ENCODE measurements at places on chromosomes 6 and 20.

GRCh38 chr6:54559136-54559535 is 250.9 kb downstream of the TINAG start:
- DNase-seq, result no peak

DNA sequence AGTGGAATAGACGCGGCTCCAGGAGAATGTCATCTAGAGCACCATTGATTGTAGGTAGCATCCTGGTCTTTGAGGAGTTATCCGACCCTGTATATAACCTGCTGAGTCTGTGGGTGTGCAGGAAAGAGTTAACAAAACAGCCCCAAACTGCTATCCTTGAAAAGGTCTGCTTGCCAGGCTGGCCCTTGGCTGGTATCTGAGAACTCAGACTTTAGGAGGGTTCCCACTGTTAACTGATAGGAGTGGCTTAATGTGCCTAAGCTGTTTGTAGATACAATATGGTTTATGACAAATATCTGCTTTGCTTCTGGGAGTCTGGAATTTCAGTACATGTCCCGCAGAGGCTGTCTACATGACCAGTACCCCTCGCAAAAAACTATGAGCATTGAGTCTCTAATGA is 27.6 kb upstream of the MCUR1 start:
- no peak for DNase-seq

DNA sequence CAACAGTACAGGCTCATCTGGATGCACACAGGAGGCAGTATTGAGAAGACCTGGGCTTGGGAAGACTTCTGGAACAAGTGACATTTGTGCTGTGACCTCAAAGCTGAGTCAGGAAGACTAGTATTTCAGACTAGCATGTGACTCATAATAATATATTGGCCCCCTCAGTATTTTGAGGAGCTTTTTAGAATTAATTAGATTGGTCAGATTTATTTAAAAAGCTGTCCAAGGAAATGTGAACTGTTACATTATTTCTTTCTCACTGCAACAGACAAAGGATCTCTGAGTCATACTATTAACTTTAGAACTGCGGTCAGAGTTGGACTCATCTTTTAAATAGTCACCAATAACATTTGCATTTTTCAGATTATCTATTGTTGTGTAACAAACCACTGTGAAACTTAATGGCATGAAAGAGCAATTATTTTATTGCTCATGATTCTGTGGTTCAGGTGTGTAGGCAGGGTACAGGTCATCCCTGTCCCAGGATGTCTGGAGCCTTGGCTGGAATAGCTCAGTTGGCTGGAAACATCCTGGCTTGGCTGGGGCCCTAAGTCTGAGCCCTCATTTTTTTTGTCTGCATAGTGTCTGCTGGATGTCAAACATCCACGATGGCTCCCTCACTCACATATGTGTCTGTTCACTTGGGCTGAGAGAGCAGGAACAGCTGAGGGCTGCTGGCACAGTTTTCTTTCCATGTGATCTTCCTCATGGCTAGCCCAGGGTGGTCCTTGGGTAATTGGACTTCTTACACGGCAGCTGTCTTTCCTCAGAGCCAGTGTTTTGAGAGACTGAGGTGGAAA is 46.9 kb downstream of the MAP3K4 start:
- DNase-seq, result no peak

- no peak for DNase-seq
These were observed 51.6 kb downstream of the LAMP5 start for GRCh38 chr20:9565910-9566550.

DNA sequence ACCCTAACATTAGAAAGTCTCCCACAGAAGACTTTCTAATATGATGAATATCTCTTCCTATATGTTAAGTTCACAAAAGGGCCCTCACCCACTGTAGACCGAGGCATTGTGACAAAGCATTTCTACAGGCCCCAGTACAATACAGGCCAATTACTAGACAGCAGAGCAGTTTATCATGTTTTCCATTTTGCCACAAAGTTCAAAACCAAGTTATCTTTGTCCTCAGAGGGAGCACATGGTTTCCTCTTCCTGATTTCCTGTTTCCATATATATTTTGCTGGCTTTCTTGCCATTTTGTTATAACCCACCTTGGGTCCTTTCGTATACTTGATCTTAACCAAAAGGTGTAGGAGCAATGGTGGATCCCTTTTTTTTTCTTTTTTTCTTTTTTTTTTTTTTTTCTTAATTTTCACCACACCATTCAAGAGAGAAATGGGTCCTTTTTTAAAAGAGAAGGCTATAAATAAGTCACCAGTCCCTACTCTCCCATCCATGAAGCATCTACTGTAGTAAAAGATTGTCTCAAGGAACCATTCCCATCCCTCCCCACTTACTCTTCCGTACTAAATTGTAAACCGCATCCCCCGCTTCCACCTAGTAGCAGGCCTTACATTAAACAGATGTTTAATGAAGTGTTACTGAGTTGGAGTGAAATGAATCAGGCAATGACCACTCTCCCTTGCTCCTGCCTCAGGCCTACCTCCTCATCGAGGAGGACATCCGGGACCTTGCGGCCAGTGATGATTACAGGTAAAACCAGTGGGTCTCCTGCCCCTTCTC is 2.1 kb upstream of the UBE2C start:
- DNase-seq, result no peak

DNA sequence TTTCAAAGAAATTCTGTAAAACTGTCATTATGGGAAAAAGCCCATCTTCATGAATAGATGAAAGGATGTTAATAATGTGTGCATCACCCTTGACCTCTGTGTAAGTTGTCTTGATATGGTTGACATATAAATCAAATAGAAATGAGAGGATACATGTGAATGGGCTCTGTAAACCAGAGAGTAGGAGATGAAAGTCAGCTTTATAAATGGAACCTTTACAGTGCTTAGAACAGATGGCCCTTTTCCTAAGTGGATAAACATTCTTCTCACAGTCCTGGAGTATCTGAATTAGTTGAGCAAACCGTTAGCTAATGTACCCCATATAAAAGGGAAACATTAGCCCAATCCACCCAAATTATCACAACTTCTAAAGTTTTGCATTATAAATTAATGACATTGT is 57.5 kb downstream of the MYLK4 start:
- DNase-seq, result no peak

DNA sequence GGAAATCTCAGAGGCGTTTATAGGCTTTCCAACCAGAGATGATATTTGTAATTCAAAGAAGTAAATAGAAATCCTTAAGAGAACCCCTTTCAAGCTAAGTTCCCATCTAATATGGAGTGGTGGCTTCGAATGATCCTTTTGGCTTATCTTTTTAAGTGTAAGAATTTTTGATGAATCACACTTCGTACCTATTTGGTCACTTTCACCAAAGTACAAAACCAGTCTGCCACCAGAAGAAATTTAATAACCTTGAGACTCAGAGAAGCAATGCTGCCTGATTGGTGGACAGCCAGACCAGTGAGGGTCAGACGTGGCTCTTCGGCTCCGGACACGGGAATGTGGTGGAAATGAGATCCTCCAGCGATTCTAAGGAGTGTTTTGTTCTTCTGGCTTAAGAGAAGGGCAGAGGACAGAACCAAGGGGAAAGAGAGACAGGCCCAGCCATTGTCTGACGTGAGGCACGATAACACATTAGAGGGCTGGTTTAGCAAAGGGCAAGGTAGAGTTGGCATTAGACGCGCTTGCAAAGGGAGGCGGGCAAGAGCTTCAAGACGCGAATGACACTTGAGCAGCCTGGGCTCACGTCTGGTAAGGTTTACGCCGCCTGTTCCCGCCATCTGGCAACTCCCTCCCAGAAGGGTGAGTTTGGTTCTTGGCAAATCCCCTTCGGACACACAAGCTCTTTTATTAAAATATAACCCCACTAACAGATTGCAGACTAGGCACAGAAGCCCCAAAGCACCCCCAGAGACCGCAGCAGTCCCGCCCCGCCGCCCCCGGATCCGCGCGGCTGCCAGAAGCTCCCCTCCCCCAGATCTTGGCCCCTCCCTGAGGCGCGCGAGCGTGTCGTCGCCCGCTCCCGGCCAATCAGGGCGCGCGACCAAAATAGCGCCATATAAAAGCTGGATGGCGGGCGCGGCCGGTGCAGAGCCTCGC is 50.0 kb upstream of the EZR start:
- peak; percentile 45 for DNase-seq

GRCh38 chr6:12271997-12272396 is 18.2 kb upstream of the EDN1 start:
- no peak for DNase-seq

DNA sequence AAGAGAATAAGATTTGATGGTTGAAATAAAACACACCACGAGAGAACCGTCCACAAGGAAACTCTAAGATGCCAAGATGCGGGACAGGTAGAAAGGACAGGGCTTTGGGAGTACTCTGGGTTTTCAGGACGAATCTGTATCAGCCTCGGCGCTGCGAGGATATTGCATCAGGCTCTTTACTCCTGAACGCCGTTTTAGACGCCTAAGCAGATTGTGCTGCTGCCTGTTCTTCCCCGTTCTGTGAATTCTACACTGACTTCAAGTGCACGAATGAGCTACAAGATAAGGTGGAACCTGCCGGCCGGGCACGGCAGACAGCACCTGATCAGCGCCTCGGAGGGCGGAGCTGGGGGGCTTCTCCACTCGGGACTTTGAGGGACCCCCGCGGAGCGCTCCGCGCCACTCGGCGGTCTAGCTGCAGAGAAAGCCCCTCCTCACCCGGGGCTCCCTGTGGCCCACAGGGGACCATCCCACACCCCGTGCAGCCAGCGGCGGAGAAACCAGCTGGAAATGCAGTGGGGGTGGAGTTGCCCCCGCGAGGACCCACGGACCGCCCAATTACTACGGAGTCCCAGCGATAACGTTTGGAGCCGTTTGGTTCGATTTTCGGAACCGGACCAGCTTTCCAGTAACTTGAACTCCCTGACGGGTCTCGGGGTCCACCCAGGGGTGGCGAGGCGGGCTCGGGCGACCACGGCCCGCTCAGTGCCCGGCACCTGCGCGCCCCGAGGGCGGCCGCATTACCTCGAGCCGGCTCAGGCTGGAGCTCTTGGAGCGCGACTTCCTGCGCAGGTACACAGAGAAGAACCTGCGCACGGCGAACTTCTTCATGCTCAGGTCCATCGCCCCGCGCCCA is 646 bp downstream of the RPS6KA2 start:
- DNase-seq, result no peak

- DNase-seq, result peak; percentile 30
These were observed 600 bp downstream of the SEC63 start for GRCh38 chr6:107957308-107957908.

GRCh38 chr6:156809034-156809433 is 31.9 kb downstream of the ARID1B start:
- peak; percentile 35 for DNase-seq

DNA sequence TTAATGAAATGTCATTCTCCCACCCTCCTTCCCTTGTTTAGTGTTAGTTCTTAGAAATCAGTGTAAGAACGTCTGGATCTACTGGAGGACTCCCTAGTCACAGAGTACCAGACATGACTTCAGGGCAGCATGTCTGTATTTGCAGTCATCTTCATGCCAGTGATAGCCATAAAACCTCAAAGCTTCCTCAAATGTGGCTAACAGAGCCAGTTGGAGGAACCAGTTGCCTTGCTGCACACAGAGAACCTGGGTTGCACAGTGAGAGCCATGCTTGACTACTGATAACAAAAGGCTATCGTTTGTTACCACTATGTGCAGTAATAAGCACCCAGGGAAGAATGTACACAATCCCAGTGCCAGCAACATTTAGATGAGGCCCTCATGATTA is 20.1 kb downstream of the NT5E start:
- no peak for DNase-seq

DNA sequence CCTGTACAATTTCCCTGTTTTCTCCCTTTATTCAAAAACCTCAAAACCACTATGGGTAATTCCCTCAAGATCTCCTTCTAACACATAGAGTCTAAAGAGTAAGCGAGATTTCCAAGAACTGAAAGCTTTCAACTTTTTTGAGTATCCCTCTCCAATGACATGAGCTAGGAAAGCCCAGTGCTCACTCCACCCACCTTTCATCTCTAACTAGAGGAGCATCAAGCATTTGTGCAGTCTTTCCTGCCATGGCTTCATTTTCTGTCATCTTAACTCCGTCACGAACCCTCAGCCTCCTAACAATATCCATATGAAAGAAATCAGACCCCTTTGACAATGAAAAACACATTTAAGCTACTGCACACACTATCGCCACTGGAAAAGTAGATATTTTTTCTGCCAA is 91.9 kb upstream of the SUPT3H start:
- DNase-seq, result no peak

DNA sequence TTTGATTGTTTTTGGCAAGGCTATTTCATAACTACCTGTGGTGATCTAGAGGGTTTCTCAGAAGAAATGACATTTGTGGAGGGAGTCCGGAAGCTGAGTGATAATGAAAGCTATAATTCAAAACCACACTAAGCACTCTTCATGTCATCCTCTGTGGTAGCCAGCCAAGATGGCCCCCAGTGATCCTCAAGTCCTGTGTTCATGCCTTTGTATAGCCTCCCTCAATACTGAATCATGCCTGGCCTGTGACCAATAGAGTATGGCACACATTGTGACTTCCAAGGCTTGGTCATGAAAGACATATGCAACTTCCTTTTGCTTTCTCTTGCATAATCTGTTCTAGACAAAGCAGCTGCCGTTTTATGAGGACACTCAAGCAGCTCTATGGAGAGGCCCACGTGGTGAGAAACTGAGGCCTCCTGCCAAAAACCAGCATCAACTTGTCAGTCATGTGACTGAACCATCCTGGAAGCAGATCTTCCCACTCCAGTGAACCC is 12.8 kb upstream of the DNAAF9 start:
- DNase-seq, result peak; percentile 29

DNA sequence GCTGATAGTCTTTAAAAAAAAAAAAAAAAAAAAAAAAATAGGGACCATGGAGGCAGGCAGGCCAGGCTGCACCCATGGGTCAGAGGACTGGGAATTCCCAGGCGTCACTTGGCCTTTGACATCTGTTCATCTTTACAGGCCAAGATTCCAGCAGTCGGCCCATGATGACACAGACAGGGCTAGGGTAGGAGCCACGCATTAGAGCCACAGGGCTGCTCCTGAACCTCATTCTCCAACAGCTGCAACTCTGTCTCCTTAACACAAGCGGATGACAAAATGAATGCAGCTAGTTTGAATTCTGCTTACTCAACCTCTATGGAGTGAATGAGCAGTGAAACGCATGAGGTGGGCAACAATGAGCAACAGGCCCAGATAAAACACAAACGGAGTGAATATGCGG is 126.4 kb downstream of the LY86 start:
- no peak for DNase-seq

GRCh38 chr20:23305098-23305497 is 45.5 kb upstream of the NXT1 start:
- DNase-seq, result no peak

DNA sequence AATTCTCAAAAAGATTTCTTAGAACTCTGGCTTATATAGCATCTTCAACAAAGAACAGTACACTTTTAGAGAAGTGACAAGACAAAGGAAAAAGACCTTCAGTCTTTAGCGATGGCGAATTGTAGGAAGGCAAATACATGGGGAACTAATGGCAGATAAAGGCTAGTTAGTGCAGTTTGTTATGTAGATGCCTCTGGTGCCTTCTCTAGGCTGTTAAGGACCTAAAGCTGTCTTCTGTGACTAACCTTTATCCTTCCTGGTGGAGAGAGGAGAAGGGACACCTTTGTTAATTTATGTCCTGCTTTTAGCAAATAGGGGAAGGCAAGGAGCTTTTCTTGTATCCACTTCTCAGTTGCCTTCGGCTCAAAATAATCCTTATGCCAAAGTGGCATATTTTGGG is 7.2 kb downstream of the ANKRD6 start:
- DNase-seq, result no peak
